ENCODE measurements at places on chromosomes 1 and 21.

GRCh38 chr21:30014886-30015285 is 75.1 kb upstream of the GRIK1 start:
- no peak for DNase-seq

DNA sequence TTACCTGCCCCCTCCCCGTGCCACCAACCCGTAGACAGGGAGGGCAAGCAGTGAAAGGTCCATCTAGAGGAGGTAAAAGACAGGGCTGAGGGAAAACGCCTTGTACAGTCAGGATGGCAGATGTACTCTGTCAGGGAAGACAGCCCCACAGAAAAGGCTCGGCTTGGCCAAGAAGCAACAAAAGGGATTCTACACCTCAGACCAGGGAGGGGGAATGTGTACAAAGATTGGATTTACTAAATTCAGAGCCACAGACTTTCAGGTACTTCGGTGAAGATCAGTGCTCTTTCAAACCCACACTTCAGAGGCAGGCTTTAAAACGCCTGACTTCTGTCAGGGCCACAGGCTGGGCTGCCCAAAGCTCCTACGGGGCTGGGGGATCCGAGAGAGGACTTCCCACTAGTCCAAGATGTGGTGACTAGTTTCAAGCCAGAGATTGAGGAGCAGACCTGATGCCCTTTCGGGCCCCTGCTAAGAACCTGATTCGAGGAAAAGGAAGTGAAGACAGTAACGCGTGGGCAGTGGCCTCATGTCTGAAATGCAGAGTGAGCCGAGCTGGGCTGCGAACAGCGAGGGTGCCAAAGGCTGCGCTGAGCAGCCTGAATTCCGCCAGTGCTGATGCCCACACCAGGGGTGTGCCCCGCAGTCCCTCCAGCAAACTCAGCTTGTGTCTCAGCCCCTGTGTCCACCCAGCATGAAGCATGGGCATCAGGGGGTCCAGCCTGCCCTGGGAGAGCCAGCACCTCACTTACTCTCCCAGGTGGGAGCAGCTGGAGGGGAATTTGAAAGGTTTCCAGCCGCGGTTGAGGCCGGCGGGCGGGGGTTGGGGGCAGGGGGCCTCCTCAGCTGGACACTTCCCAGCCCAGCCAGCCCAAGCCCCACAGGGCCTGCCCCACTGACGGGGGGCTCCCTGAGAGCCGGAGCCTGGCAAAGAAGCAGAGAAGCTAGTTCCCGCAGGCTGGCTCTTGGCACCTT is 36.2 kb downstream of the KIAA1614 start:
- no peak for DNase-seq

DNA sequence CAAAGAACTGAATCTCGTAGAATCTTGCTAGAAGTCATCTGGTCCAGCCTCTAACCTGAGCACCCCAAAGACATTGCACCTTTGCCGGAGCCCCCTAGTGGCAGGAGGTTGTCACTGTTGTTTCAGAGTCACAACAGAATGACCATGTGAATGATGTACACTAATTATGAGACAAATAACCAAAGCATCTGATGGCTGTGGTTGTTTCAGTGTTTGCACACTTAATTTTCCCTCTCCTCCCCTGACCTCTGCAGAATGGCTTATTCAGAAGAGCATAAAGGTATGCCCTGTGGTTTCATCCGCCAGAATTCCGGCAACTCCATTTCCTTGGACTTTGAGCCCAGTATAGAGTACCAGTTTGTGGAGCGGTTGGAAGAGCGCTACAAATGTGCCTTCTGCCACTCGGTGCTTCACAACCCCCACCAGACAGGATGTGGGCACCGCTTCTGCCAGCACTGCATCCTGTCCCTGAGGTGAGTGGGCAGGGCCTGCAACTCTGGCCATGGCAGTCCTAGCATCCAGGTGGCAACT is 26.4 kb downstream of the TRAF5 start:
- peak; percentile 60 for DNase-seq

DNA sequence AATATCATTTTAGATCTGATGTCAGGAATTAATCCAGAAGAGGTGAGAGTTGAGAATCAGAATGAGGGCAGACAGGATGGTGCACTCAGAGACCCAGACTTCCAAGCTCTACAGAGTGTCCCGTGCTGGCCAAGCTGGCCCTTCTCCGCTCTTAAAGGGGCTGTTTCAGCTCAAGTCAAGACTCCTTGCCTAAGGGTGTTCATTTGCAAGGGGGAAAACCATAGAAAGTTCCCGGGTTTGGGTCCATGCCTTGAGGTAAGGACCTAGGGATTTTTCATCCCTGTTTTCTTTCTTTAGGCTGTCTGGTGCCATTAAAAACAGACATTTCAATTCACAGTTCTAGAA is 47.5 kb downstream of the EDN2 start:
- no peak for DNase-seq

GRCh38 chr1:175737451-175737850 is 5.9 kb downstream of the TNR start:
- no peak for DNase-seq

- no peak for DNase-seq
Observed at GRCh38 chr1:174165471-174166137, 6.3 kb downstream of the RABGAP1L start.

DNA sequence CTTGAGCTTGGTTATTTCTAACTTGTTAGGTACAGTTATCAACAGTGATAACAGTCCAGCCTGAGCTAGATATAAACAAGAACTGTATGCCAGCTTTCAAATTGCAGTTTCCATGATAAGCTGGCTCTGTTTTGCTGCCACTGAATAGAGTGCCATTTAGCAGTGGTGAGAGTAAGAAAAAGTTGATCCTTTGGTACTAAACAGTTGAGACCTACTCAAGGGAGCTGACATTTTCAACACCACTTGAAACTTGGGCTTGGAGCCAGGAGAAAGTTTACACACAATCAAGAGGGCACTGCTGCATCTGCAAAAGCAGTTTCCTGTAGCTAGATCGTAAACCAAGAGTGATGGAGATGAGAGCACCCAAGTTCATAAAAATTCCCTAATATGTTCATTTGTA is 131.3 kb downstream of the RGS7 start:
- DNase-seq, result no peak

DNA sequence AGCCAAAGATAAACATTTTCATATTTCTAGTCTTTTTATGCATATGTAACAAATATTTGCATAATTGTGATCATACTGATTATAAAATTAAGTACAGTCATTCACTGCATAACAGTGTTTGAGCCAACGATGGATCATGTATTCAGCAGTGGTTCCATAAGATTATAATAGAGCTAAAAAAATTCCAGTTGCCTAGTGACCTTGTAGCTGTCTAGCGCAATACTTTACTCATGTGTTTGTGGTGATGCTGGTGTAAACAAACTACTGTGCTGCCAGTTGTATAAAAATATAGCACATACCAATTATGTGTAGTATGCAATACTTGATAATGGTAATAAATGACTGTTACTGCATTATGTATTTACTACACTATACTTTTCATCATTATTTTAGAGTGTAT is 2.1 kb upstream of the S100A10 start:
- no peak for DNase-seq

- DNase-seq, result no peak
Observed at GRCh38 chr1:184951788-184952187, 22.5 kb downstream of the NIBAN1 start.

- DNase-seq, result no peak
Observed at GRCh38 chr1:183235503-183235902, 49.4 kb downstream of the LAMC2 start.

GRCh38 chr1:229383961-229384360 is 41.1 kb upstream of the CCSAP start:
- no peak for DNase-seq

DNA sequence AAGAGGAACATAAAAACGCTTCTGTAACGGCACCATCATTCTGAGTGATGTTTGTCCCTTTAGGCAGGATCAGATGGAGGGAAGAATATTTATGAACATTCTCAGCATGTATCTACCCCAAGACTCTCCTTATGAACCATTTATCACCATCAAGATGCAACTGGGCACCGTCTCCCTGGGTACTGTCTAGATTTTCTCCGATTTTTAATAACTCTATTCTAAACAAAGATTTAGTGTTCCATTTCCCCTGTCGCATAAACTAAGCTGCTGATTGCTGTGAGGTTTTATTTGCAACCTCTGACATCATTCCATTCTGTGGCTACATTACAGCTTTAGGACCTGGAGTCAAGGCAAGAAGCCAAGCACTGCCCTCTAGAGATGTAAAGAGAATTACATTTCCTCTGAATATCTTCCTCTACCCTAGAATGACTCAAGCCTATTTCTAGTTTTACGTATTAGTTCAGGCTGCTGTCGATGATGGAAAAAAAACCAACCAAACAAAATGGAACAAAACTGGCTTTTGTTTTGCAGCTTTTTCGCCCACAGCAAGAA is 130.1 kb upstream of the MAP1LC3C start:
- no peak for DNase-seq
